ENCODE measurements at places on chromosomes 12 and 14.

DNA sequence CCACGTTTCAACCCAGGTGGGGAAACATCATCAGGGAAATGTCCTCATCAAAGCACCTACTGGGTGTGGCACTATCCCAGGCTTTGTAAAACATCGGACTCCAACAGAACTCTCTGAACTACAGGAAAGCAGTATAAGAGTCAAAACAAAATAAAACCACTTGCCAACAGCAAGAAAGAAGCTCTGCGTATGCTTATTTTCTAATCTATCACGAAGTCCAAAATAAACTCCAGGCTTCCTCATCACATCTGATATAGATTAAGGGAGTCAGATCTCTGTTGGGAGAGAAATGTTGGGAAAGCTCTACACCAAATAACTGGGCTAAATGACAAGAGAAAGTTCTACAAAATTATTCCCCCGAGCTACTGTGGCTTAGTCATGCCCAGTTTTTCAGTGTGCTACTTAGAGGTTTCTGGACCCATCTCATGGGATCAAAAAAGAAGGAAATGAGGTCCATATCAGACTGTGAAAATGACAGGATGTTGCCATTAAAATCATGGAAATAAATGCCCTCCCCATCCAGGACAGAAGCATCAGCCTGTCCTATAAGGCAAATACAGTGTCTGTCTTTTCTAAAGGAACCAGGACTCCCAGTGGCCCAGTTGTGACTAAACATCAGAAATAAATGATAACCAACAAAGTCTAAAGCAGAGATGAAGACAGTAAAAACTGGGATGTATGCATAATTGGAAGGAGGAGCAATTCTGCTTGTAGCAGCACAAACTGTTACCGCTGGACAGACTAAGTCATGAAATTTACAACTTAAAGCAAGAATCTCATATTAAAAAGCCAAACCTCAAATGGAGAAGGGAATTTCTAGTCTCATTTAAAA, 149.5 kb downstream of the STXBP6 start:
- DNase-seq: no peak

- no peak for DNase-seq
Measured at GRCh38 chr12:62642486-62642885, 175.9 kb downstream of the MON2 start.

- DNase-seq: no peak
Measured at GRCh38 chr12:2336409-2336829, 283.6 kb downstream of the CACNA1C start.

DNA sequence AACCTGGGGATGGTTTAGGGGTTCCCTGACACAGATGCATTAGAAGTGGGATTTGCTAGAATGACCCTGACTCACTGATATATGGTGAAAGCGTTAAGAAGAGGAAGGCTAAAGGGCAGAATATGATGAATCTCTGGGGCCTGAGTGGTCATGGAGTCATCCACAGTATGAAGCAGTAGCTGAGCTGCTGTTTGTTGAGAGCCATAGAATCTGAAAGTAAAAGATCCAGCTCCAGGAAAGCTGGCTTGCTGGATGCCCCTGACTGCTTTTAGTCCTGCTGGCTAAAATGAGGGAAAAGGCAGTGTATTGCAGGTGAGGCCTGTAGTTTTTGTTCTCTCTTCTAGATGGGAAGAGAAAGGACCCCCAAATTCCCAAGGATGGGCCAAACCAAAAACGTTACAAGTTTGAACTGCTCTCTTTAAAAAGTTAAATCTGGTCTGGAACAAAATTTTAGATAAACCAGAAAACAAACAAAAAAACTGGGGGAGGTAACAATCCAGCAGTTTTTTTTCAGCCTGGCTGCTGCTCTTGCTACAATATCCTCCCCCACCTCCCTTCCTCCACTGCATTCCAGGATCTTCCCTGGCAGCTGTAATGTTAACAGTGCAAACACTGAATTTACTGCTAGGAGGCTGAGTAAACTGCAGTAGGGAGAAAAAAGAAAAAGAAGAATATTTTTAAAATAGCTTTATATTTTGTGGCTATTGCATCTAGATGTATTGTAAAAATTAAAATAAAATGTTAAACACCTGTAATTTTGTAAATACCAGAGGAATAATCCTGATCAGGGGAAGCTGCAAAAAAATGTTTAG, 16.5 kb downstream of the SEL1L start:
- no peak for DNase-seq

- no peak for DNase-seq
Measured at GRCh38 chr14:49451938-49452337, 134.2 kb downstream of the RPS29 start.

GRCh38 chr14:63231766-63232165, 27.5 kb downstream of the RHOJ start:
- no peak for DNase-seq
